ENCODE measurements at places on chromosomes 1 and 21. TPM values are rescaled to one million over a fixed set of nuclear protein-coding genes. Genes with fewer than 3 reads are reported as not detected.

GRCh38 chr1:245242989-245243388, 88.2 kb downstream of the KIF26B start:
- peaks cover 82% of the 10 kb centered on the region for H3K27me3 ChIP-seq
- DNase-seq = no peak
- no peaks in the 10 kb centered on the region for H3K4me1 ChIP-seq
- no peaks in the 10 kb centered on the region for H3K36me3 ChIP-seq

Gene GPATCH2
- 13.9 TPM for total RNA-seq

GRCh38 chr1:150887018-150887417, at the start of gene CTXND2:
CTXND2 (plus strand) TSS chr1:150887136; CDS start chr1:150912315, 25,179 bp downstream.
- peaks cover 5% of the 10 kb centered on the region for H3K4me1 ChIP-seq
- H3K4me3 ChIP-seq = no peak within 1 kb of the TSS
- DNase-seq = no peak

- H3K4me3 ChIP-seq = no peak overlapping the region
- no peak for DNase-seq
- H3K4me1 ChIP-seq = peaks cover 7% of the 10 kb centered on the region
- no peaks in the 10 kb centered on the region for H3K36me3 ChIP-seq
- H3K27me3 ChIP-seq = no peaks in the 10 kb centered on the region
These were observed 58.4 kb upstream of the LGALS8 start for GRCh38 chr1:236465231-236465958.

DNA sequence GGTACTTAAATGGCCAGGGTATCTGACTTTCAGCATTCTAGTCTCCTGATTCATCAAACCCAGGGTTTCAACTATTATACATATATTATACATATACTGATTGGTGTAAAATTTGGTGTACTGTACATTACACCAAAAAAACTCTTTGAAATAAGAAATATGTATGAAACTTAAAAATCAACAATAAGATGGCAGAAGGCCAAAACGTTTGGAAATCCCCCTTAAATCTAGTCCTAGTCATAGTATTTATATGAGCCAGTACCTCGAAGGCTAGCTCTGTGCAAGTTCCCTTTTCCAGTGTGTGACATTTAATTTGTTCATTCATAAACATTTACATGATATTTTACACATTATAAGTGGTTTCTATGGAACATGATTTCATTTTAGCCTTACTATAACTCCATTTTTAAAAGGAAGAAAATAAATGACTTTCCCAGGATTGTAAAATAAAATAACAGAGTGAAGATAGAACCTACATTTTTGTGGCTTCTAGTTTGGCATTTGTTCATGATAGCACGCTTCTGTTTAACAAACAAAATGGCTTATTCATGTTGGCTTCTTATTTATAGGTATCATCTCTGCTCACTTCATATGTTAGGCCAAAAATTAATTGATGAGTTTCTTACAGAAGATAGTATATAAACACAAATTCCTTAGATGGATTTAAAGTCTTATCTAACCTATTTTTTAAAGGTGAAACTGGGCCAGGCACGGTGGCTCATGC, 18.8 kb upstream of the ZNF281 start:
- no peak overlapping the region for H3K4me3 ChIP-seq
- no peaks in the 10 kb centered on the region for H3K27me3 ChIP-seq

DNA sequence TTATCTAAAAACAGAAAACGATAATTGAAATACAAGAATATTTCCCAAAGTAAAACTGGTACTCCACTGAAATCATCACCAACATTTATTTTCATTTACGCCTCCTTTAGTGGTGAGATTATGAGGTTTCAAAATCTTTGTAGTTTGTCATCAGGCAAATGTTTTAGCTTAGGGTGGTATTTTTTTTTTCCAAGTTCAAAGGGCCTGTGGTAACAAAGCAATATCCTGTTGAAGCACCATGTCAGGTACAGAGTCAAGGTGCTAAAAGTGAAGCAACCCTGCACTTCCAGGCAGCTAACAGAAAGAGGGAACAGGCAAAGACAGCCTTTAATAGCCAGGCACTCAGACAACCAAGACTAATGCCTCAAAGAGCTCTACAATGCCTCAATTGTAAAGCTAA, 89.2 kb downstream of the JAK1 start:
- no peak for DNase-seq
- peaks cover 4% of the 10 kb centered on the region for H3K36me3 ChIP-seq
- H3K27ac ChIP-seq = no peak overlapping the region
- H3K4me3 ChIP-seq = no peak overlapping the region

DNA sequence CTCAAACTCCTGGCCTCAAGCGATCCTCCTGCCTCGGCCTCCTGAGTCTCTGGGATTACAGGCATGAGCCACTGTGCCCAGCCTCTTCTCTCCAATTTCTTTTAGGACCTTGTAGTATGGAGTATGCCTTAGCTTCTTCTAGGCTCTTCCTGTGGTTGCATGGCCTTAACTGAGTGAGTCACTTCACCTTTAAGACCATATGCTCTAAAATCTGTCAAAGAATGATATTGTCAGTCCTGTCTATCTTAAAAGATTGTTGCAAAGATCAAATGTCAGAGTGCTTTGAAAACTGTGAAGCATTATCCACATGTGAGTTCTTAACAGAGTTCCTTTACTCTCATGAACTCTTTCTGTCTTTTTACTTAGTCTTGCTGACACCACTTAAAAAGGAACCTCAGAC, 37.2 kb downstream of the ATP2B4 start:
- peak overlapping the region; percentile 77 for H3K27ac ChIP-seq
- DNase-seq = no peak
- no peaks in the 10 kb centered on the region for H3K27me3 ChIP-seq
- 0 out of 2 replicates have a peak, but pooled peaks cover 7% of the 10 kb centered on the region for H3K36me3 ChIP-seq
